ENCODE measurements at places on chromosomes 5 and 9. TPM values are rescaled to one million over a fixed set of nuclear protein-coding genes. Genes with fewer than 3 reads are reported as not detected.

GRCh38 chr5:17995997-17996396, 361.7 kb downstream of the TAF11L14 start:
- no peaks in the 10 kb centered on the region for H3K4me1 ChIP-seq
- H3K36me3 ChIP-seq: no peaks in the 10 kb centered on the region
- H3K4me3 ChIP-seq: no peak overlapping the region
- no peaks in the 10 kb centered on the region for H3K27me3 ChIP-seq

DNA sequence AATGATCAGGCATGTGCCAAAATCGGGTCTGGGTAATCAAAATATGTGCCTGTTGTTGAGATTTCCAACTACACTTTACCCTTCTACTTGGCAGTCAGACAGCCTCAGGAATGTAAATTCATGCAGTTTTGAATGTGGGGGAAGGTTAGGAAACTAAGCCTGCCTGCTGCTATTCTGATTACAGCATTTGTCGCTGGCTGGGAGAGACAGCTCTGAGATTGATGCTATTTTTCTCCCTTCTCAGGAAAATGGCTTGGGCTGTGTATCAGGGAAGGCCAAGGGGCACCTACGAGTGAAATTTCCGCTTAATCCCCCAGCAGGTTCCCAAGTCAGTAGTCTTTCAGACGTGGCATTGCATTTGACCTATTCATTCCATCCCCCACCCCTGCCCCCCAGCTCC, 3.6 kb upstream of the RGS7BP start:
- H3K27me3 ChIP-seq: peaks cover 38% of the 10 kb centered on the region
- no peak overlapping the region for H3K27ac ChIP-seq
- peaks cover 3% of the 10 kb centered on the region for H3K4me1 ChIP-seq
- H3K36me3 ChIP-seq: no peaks in the 10 kb centered on the region
- H3K4me3 ChIP-seq: no peak overlapping the region

GZMA gene
- total RNA-seq: not detected

DNA sequence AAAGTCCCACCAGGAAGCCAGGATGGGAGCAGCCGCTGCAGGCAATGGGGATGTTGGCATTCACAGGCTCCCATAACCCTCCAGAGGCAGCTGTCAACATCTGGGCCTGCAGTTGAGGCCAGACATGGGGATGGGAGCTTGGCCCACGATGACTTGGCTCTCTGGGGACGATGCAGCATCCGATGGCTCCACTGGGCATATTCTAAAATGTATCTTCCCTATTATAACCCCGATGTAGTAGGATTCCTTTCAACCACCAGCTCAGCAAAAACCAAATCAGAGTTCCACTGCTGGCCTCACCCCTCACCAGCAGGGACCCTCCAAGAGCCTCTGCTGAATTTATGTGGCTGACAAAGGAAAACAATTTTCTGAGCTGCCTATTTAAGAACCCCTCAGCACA, 7.1 kb downstream of the SPRY4 start:
- no peak overlapping the region for H3K4me3 ChIP-seq
- H3K27ac ChIP-seq: no peak overlapping the region
- peaks cover 6% of the 10 kb centered on the region for H3K36me3 ChIP-seq
- peaks cover 28% of the 10 kb centered on the region for H3K4me1 ChIP-seq

GRCh38 chr9:12697719-12698118, 4.5 kb downstream of the TYRP1 start:
- H3K27ac ChIP-seq: no peak overlapping the region
- H3K4me3 ChIP-seq: no peak overlapping the region
- H3K36me3 ChIP-seq: no peaks in the 10 kb centered on the region
- no peaks in the 10 kb centered on the region for H3K4me1 ChIP-seq

- peaks cover 91% of the 10 kb centered on the region for H3K27me3 ChIP-seq
- H3K36me3 ChIP-seq: no peaks in the 10 kb centered on the region
- no peaks in the 10 kb centered on the region for H3K4me1 ChIP-seq
Observed at GRCh38 chr9:107707915-107708441, 218.4 kb upstream of the KLF4 start.

DNA sequence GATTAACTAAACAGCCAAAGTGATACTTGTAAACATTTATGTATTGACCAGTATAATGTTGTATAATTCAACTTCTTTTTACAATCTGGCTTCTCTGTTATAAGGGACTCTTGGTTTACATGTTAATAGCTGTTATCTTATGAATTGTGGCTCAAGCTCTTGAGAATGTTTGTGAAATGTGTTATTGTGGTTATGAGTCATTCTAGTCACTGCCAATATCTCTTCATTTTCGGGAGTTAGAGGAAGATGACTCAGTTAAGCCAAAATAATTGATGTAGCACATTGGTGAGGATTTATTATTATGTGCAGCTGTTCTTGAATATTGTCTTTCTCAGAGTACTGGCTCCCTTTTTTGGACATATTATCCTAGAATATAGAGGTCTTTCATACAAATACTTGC, 655.2 kb upstream of the RIOK2 start:
- H3K27ac ChIP-seq: no peak overlapping the region
- H3K27me3 ChIP-seq: no peaks in the 10 kb centered on the region
- H3K36me3 ChIP-seq: no peaks in the 10 kb centered on the region
- DNase-seq: no peak
- H3K4me3 ChIP-seq: no peak overlapping the region

- no peak overlapping the region for H3K4me3 ChIP-seq
- no peak for DNase-seq
- H3K27me3 ChIP-seq: no peaks in the 10 kb centered on the region
- no peak overlapping the region for H3K27ac ChIP-seq
- H3K36me3 ChIP-seq: no peaks in the 10 kb centered on the region
- H3K4me1 ChIP-seq: no peaks in the 10 kb centered on the region
Observed at GRCh38 chr9:4781408-4781807, 11.3 kb upstream of the RCL1 start.

GRCh38 chr5:136062366-136063274, 33.8 kb downstream of the TGFBI start:
- H3K27me3 ChIP-seq: peaks cover 5% of the 10 kb centered on the region
- no peak overlapping the region for H3K27ac ChIP-seq
- DNase-seq: no peak
- H3K4me1 ChIP-seq: peaks cover 2% of the 10 kb centered on the region

GRCh38 chr5:156148301-156148700, 178.7 kb upstream of the SGCD start:
- H3K36me3 ChIP-seq: no peaks in the 10 kb centered on the region
- no peaks in the 10 kb centered on the region for H3K4me1 ChIP-seq
- H3K27me3 ChIP-seq: no peaks in the 10 kb centered on the region
- H3K4me3 ChIP-seq: no peak overlapping the region

DNA sequence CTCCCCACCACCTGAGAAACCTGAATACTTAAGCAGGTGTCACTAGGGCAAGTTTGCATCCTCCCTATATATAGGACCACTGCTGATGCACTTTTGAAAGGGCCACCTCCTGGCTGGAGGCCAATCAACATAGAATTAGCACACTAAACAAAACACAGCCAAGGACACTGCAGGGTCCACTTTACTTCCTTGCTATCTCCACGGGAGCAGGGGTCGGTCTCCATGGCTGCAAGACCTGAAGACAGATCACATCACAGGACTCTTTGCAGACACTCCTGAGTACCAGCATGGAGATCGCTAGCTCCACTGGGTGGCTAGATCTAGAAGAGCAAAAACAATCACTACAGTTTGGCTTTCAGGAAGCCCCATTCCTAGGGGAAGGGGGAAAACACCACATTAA, 72.3 kb downstream of the C9orf153 start:
- H3K27me3 ChIP-seq: peaks cover 8% of the 10 kb centered on the region
- DNase-seq: no peak
- H3K4me3 ChIP-seq: no peak overlapping the region
- no peak overlapping the region for H3K27ac ChIP-seq
- no peaks in the 10 kb centered on the region for H3K36me3 ChIP-seq

NCS1 gene
- 29.0 TPM for total RNA-seq

PTAR1 gene
- total RNA-seq: 66.0 TPM

GRCh38 chr5:148314187-148314586, 2.0 kb downstream of the SPINK7 start:
- no peaks in the 10 kb centered on the region for H3K27me3 ChIP-seq
- H3K27ac ChIP-seq: no peak overlapping the region
- peaks cover 4% of the 10 kb centered on the region for H3K36me3 ChIP-seq
- no peak overlapping the region for H3K4me3 ChIP-seq

Data from progenitor cell of endocrine pancreas (in vitro differentiated cells).